ENCODE measurements at places on chromosomes 7 and 10.
A peak's percentile ranks its signal among the peaks of the same experiment; 100 is the strongest.

DNA sequence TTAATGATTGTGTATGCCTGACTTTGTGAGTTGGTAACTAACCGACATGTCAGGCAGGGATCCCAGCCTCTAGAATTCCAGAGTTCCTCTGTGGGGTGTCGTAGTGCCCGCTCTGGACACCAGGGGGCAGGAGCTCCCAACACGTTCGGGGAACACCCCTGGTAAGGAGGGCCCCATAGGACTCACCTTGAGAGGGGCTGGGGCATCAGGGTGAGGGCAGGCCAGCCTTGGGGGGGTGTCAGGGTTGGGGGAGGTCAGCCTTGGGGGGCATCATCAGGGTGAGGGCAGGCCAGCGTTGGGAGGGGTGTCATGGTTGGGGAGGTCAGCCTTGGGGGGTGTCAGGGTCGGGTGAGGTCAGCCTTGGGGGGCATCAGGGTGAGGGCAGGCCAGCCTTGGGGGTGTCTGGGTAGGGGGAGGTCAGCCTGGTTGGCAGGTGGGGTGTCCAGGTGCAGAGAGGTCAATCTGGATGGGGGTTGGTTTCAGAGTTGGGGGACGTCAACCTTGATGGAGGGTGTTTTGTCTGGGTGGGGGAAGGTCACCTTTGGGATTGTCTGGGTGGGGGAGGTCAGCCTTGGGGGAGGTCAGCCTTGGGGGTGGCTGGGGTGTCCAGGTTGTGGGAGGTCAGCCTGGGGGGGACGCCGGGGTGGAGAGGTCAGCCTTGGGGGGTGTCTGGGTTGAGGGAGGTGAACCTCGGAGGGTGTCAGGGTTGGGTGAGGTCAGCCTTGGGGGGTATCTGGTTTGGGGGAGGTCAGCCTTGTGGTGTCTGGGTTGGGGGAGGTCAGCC lies 45.6 kb upstream of the SUN1 start:
- peak; percentile 69 for DNase-seq

GRCh38 chr10:88979153-88979562 lies 11.4 kb upstream of the FAS start:
- peak; percentile 54 for DNase-seq

- peak; percentile 95 for DNase-seq
Observed at GRCh38 chr7:23333671-23334246, 34.6 kb downstream of the MALSU1 start.

- no peak for DNase-seq
Observed at GRCh38 chr10:129851941-129852640, 112.0 kb downstream of the EBF3 start.

GRCh38 chr7:68537774-68538071 lies 1060.6 kb upstream of the AUTS2 start:
- DNase-seq: no peak

- no peak for DNase-seq
Observed at GRCh38 chr7:158567153-158567603, 20.4 kb downstream of the PTPRN2 start.

- no peak for DNase-seq
Observed at GRCh38 chr7:117836-118614, 74.3 kb upstream of the FAM20C start.

- DNase-seq: peak; percentile 44
Observed at GRCh38 chr7:75872073-75872782, 6.6 kb upstream of the RHBDD2 start.

GRCh38 chr7:139648941-139649425 lies 125.5 kb downstream of the CLEC2L start:
- DNase-seq: peak; percentile 66

DNA sequence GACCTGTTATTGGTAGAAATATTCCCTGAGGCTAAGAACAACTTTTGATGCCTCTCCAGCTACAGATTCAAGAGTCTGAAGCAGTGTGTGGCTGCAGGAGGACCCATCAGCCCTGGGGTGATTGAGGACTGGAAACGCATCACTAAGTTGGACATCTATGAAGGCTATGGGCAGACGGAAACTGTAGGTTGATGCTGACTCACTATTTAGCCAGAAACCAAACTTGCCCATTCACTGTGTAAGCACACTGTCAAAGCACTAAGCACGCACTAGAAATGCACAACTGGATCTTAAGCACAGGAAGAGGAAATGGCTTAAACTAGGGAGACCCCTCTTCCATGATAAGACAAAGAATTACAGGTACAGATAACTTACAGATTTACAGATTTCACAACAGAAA lies 20.8 kb downstream of the ACSM6 start:
- no peak for DNase-seq

DNA sequence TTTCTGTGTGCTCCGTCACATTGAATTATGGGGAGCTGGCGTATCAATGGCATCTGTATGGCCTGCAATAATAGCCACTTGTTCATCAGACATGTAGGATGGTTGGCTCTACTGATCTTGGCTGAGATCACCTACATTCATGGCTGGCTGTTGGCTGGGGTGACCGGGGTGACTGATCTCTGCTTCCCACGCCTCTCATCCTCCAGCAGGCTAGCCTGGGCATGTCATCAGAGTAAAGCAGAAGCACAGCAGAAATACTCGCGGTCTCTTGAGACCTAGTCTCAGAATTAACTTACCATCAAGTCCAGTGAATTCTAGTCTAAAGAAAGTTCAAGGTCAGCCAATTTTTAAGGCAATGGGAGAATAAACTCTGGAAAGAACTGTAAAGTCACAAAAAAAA lies 257.7 kb upstream of the GLI3 start:
- DNase-seq: peak; percentile 54

DNA sequence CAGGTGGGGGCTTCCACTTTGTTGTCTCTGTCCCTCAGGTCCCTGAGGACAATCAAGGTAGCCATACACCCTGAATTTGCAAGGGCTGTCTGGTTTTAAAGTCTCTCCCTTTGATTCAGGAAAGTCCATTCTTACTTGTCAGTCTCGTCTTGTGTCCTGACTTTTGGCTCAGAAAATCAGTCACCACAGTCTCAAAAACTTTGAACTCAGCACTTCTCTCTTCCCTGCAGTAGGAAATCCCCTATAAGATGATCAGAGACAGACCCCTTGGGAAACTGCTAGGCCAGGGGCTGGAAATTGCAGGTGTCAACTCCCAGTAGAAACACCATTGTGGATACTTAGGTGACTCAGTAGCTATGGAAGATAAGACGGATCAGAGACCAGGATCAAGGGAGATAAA lies 73.1 kb downstream of the CDC123 start:
- no peak for DNase-seq

- DNase-seq: no peak
Observed at GRCh38 chr7:6648815-6649104, 11.6 kb downstream of the ZNF316 start.

DNA sequence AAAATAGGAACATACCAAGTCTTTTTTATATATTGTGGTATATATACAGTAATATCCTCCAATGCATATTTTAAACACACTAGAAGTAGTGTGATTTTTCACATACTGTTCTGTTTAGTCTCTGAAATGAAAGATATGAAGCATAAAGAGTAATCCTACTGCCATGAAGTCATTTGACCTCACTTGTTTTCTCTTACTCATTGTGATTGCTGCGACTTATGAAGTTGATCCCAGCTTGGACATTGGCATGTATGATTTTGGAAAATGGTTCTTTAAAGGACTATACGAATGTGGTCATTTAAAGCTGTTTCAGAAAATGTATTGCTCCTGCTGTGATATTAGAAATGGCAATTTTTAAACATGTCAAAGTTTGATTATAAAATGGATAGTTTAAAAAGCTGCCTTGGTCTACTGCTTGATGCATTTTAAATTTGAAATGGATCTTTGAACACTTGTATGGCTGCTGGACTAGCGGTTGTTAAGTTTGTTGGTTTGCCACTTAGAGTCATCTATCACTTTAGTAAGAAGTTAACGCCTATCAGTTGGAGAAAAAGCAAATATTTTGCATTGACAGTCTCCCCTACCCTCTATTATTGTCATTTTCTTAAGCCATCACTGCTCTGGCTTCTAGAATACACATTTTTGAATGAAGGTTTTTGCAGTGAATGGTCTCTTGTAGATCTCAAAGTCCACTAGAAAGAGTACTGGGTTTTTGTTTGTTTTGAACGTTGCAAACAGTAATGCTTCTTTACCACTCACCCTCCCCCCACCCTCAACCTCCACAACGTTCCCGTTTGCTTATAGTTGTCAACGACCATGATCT lies 881 bp upstream of the PCGF5 start:
- DNase-seq: no peak

GRCh38 chr7:71349682-71350481 lies 217.9 kb downstream of the GALNT17 start:
- no peak for DNase-seq

DNA sequence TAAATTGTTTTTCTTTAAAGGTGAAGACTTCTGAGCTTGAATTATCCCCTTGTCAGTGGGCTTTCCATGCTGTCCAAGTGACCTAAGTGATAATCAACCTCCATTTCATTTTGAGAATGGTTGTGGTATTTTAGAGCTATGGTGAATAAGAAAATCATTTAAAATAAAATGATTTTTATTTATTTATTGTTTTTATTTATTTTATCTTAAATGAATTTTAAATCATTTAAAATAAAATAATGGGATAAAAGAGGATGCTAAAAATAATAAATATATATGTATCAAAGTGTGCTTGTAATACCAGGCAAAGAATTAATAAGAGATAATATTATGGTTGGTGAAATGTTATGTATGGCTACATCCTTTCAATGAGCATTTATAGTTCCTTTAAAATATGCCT lies 24.5 kb downstream of the CAV1 start:
- DNase-seq: no peak

DNA sequence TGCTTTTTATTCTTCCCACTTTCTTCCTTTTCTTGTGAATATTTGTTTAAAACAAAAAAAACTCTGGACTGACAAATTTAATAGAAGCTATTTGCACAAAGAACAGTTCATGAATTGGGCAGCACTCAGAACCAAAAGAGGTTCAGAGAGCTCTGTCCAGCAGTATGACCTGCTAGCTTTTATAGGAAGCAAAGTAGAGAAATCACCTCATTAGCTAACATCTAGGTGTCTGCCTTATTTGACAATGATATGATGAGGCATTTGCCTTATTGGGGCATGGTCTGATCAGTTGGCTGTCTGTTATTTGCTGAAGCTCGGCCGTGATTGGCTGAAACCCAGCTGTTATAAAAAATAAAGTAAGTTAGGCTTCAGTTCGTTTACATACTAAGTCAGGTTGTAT lies 819 bp upstream of the TRIM4 start:
- no peak for DNase-seq

GRCh38 chr7:136874393-136875032 lies 6.1 kb downstream of the CHRM2 start:
- DNase-seq: peak; percentile 3

GRCh38 chr10:74406006-74406405 lies 255.0 kb downstream of the ADK start:
- no peak for DNase-seq

- peak; percentile 34 for DNase-seq
Observed at GRCh38 chr7:138756591-138757242, 41.1 kb upstream of the TMEM213 start.

DNA sequence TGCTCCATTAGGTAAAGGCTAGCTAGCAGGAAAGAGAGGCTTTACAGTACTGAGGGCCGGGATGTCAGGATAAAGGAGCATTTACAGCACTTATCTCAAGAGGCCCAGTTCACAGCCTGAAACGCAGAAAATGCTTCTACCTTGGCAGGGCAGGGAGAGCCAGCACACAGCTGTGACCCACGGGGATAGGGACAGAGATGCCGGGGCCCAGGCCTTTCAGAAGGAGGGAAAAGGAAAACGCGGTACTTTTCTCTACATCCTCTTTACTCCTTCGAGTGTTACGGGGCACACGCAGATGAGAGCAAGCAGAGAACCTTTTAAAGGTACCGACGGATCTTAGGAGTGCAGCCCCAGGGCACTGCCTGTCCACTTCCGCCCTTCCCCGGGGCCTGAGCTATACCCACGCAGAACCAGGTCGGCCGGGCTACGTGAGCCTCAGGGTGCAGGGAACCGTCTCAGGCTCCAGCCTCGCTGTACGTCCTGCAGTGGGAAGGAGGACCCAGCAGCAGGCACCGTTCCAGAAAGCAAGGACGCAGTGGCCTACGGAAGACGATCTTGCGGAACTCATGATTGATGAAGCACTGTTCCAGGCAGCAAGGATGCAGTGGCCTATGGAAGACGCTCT lies 232.3 kb downstream of the ELFN1 start:
- DNase-seq: no peak

DNA sequence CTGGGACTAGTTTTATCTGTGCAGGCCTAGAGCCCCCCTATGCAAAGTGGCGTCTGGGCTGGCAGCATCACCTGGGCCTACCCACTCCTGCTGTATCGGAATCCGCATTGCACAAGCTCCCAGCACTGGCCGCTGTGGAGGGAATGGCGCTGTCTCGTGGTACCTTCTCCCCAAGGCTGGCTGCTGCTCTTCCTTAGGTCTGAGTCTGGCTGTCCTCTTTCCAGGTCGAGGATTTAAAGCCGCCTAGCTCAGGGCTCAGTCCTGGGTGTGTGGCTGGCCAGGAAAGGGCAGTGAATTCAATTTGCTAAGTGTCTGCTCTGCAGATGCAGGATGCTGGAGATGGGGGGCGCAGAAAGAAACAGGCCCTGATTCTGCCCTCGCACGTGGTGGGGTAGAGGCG lies 44.7 kb downstream of the MGMT start:
- no peak for DNase-seq

DNA sequence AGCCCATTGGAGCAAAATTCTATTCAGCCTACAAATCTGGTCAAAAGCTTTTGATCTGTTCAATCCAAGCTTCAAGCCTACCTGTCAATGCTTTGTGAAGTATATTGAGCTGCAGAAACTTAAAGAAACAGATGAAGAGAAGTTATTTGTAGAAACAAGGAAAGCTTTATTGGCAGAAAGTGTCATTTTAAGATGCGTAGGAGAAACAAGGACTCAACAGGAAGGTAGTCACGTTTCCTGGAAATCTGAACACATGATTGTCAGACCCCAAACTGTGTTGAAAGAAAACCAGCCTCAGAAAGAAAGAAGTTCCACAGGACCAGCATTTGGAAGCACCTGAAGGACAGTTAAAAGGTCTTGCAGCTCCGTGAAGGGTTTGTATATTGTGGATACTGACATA lies 34.8 kb upstream of the PURB start:
- no peak for DNase-seq

GRCh38 chr7:24981171-24981951 lies 1.4 kb upstream of the OSBPL3 start:
- peak; percentile 71 for DNase-seq

DNA sequence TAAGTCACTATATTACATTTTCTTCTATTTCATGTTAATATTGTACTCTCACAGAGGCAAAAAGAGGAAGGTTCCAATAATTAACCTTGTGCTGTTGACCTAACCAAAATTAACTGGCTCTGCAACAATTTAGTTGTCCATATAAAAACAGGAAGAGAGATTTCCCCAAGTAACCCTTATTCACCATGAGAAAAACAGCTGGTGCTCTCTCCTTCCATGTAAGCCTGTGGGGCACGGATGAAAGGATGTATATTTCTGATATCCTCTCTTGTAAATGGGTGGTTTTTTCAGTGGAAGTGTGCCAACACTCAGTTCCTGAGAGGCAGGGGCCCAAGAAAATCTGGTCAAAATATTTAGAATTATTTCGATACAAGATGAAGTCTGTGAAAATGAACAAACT lies 358.1 kb downstream of the CRPPA start:
- peak; percentile 86 for DNase-seq

DNA sequence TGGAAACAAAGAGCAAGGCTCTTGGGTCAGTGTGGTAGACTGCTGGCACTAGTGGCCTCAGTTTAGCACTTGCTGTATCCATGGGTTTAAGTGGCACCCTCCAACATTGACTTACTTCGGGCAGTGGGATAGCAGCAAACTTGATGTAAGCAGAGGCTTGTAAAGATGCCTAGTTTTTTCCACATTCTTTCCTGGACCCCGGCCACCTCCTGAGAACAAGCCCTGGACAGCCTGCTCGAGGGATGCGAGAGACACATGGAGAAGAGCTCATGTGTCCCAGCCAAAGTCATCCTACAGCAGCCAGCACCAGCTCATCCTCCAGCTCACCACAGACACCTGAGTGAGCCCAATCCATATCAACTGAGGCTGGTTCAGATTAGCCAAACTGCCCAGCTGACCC lies 142.7 kb upstream of the PCBD1 start:
- DNase-seq: peak; percentile 79

All from muscle of leg (tissue), 16 donors.